ENCODE measurements at places on chromosomes 2 and 18.

GRCh38 chr2:96832408-96832753 lies 11.4 kb downstream of the ANKRD23 start:
- no peak for DNase-seq

- no peak for DNase-seq
Measured at GRCh38 chr2:79950526-79950925, 354.0 kb downstream of the LRRTM1 start.

- DNase-seq = no peak
Measured at GRCh38 chr2:4828682-4829374, 863.4 kb upstream of the SOX11 start.

DNA sequence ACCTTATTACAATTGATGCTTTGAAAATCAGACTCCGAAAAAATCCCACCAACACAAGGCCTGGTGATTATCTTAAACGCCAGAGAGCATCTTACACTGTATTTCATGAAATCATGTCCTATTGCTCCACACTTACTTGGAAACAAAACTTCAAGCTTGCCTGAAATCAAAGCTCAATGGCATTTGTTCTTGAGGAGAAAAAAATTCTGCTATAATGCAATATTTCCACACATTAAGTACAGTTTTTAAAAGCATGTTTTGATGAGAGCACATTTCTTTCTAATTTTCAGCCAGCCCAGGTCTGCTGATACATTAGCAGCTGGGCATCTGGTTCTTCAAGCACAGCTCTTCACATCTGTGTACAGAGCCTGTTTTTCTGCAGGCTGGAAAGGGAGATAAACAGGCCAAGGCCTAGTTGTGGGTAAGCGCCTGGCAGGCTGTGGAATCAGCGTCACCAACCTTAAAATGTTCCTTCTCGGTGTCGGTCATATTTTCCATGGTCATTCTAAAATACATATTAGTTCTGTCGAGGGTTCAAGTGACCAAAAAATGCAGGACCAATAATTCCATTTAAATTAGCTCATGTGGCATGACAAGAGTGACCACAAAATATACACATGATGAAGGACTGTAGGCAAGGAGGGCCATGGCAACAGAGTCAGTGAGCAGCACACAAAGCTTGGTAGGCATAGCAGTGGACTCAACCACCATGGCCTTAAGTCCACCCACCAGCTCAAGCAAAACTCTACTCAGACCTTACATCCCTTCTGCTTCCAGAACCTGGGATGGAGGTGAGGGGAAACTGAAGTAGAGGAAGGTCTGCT lies 20.9 kb downstream of the SLC8A1 start:
- no peak for DNase-seq

DNA sequence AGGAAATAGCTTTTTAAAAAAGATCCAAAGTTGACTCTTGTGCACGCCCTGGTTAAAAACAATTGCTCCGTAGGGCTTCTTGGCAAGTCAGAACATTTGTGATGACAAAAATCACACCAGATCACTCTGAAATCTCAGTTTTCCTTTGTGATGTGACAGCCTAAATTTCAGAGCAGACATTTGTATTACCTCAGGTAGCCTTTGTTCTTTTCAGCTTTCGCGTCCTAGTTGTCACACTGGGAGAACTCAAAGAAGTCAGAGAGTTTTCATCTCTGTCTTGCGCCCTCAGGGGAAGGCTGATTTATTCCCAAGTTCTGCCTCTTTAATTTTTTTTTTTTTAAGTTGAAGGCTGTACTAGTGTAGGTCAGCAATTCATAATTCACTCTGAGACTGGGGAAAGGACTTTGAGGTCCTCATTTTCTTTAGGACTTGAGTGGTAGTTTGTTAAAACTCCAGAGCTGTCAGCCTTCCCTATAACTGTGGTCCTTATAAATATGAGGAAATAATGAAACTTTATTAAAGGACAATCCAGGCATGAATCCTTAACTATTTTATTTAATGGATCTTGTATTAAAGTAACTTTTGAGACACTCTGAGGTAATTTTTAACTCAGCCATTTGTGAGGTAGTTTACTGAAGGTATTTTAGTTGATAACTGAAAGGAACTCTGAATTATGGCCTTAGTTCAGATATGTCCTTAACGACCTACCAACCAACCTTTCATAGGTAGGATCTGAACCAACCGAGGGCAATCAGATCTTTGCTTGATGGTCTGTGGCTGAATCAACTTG lies 525.1 kb upstream of the FAM98A start:
- DNase-seq = no peak

DNA sequence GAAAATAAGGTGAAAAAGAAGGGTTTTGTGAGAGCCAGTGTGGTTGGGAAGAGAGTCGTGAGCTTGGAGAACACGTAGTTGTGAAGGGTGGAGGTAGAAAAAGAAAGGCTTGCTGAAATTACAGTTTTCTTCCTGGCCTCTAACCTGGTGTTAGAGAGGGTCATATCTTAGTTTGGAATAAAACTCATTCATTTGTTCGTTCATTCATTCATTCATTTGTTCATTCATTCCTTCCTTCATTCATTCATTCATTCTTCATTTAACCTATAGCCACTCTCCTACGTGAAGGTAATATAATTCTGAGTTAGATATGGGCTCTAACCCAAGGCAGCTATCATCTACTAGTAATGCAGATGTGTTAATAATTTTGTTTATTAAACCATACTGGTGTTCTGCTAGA lies 111.8 kb upstream of the ZNF521 start:
- no peak for DNase-seq

- no peak for DNase-seq
Measured at GRCh38 chr2:174780191-174780840, 16.0 kb upstream of the CHRNA1 start.

GRCh38 chr18:28767201-28767600 lies 590.3 kb upstream of the CDH2 start:
- DNase-seq = no peak

DNA sequence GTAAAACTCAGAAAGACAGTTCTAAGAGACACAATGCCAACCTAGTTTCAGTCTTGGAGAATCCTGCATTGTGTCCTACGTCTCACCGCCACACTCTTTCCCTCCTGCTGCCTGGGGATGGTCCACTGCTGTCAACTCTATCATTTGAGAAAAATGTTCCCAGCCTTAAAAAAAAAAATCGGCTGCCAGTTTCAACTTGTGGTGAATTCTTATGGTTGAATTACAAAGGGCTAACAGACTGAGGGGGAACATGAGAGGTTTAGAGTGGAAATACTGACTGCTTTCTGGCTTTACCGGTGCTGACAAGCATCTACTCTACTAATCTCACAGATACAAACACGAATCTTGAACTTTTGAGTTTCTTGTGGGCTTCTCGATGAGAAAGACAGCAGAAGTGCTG lies 74.0 kb downstream of the NAB1 start:
- no peak for DNase-seq

DNA sequence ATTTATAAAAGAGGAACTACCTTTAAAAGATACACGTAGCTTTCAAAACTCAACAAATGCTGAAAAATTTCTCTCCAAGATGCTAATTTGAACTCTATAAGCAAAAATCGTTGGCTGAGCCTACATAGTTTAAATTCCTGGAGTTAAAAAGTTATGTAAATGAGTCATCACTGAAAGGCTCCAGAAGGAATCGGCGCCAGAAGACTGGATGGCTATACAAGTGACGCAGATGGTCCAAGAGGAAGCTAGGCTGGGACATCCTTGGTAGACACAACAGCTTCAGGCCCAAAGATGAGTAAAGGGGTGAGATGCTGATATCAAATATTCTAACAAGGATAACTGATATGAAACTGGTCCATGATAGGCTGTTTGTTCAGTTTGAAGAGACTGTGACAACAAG lies 22.8 kb upstream of the DNAH6 start:
- DNase-seq = no peak

DNA sequence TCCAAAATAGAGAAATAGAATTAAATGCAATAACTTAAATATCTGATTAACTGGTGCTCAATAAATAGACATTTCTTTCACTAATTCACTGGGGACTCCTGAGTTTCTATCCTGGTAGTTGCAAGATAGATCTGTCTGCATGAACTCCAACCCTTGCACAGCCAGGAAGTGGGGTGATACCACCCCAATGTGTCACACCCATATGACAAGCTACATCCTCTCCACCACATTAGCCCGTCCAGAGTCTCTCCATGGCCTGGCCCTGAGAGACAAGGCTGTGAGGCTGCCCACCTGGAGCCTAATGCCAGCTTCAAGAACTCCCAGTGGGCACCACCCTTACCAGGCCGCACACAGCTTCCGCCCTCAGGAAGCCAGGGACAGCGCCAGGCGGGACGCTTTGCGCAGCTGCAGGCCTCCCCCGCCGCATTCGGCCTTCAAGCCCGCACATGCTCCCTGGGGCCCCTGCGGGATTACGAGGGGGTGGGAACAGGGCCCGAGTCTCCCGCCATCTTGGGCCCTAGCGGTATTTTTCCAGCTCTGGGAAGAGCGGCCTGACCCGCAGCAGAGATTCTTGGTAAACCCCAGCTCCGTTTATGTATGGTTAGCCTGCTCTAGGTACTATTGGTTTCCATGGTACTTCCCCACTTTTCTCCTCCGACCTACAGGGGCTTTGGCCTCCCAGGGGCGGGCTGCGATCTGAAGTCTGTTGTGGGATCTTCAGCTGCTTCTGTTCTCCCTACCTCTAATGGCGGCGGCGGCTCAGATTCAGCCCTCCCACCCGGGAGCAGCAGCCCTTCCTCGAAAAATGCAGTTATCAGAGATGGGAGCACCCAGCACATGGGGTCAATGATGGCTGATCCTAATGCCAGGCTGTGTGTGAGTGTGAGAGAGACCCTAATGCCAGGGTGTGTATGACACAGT lies at the start of gene TDRD15:
Gene TDRD15 (plus strand): TSS at position 496 of the 921 bp plus-strand sequence. CDS start 13,500 bp downstream, outside the sequence.
- peak; percentile 3 for DNase-seq

GRCh38 chr2:165055082-165055851 lies 99.9 kb upstream of the SLC38A11 start:
- DNase-seq = peak; percentile 92

GRCh38 chr2:177264209-177264692 lies 276 bp downstream of the NFE2L2 start:
- no peak for DNase-seq

DNA sequence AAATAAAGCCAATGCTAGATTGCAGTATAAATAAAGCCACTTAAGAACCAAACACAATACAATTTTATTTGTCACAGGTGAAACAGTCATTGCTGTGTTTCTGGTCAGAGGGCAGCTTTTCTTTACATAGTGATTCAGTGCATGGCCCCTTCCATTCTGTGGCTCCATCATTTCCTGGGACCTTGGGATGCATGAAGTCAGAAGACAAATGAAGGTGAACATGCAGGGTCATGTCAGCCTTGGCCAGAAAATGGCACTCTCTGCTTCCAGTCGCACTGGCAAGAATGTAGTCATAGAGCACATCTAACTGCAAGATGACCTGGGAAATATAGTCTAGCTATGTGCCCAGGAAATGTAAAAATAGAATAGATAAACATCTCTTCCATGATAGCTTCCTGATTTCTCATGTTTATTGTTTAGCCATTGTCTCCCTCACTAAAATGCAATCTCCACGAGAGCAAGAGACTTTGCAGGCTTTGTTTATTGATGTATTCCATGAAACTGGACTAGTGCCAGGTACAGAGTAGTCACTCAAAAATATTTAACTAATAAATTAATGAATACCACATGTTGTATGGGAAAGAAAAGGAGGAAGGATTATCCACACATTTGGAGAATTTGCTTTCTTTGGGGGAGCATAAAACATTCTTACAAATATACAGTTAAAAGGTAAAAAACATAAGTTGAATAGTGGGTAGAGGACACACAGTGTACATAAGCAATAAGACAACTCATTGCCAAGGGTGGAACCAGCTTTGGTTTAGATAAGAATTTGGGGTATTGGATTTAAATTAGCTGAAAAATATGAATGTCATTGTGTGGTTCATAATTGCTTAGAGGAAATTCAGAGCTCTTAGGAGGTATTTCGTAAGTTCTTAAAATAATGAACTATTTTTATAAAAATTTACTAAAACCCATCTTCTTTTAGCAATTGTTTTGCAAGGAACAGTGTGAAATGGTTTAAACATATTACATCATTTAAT lies 343.8 kb downstream of the PID1 start:
- no peak for DNase-seq

DNA sequence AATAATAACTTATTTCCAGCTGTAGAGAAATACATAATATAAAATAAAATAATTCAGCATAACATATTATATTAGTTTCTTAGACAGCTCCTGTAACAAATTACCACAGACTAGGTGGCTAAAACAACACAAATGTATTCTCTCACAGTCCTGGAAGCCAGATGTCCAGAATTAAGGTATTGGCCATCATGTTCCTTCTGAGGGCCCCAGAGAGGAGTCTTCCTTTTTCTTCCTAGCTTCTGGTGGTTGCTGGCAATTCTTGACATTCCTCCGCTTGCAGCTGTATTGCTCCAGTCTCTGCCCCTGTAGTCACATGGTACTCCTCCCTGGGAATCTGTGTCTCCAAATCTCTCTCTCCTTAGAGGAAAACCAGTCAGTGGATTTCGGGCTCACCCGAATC lies 146.8 kb downstream of the RBM43 start:
- DNase-seq = no peak

- no peak for DNase-seq
Measured at GRCh38 chr2:217559084-217559483, 443.7 kb downstream of the TNS1 start.

GRCh38 chr2:119694470-119694844 lies 15.5 kb downstream of the TMEM177 start:
- no peak for DNase-seq

DNA sequence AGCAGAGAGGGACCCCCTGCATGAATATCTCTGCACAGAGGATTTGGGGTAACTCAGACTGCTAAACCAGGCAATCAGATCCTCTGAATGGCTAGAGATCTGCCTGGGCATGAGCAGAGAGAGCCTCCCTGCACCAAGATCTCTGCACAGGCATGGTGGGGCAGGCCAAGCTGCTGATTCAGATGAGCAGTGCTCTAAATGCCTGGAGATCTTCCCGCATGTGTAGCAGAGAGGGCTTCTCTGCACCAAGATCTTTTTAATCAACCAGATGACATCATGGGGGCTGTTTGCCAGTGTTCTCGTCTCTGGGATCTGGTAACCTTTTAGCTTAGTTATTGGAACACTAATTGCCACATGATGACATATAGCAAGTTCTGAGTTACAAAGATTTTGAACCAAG lies 301.3 kb upstream of the GALNT5 start:
- no peak for DNase-seq

- DNase-seq = no peak
Measured at GRCh38 chr2:241613017-241613780, 23.8 kb downstream of the THAP4 start.

- DNase-seq = peak; percentile 53
Measured at GRCh38 chr2:171703574-171704347, 16.5 kb downstream of the DYNC1I2 start.

DNA sequence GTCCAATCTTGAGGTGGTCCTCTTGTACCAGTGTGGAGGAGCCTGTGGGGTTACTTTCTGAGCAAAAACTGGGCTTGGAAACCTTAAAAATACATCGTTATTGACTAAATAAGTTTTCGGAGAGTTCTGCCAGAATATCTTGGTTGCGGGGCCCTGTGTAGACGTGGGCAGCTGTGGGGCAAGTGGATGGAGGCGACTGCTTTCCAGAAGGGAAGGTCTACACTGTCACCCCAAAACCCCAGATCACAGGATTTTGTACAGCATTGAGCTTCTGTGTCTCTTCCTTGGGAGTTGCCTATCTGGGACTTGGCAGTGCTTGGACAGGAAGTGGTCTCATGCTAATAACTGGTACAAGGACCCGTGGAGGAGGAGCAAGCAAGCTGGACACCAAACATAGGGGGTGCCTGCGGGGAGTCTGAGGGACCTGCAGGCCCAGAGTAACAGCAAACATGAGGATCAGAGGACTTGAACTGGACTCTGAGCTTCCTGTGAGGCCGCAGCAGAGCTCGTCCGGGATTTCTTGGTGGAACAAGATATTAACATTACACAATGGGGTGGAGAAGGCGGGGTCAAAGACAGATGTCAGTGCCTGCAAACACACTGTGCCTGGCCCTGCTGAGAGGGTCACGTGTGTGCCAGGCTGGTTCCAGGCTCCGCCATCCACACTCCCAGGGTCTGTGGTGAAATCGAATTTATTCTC lies 48.0 kb upstream of the CTLA4 start:
- DNase-seq = no peak
